ENCODE measurements at places on chromosomes 3 and 15. TPM values are rescaled to one million over a fixed set of nuclear protein-coding genes. Genes with fewer than 3 reads are reported as not detected.
A peak's percentile ranks its signal among the peaks of the same experiment; 100 is the strongest.

Gene EPHB1
- total RNA-seq, result not detected

DNA sequence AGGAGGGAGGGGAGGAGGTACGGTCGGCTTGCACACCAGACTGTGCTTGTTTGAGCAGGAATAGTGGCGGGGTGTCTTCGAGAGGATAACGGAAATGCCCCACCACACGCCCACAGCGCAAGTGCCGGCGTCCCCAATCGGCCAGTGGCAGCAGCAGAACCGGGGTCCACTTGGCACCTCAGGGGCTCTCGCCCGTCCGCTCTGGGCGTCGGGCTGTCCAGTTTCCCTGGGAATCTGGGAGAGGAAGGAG lies 53.7 kb downstream of the CCDC54 start:
- H3K4me3 ChIP-seq, result peak overlapping the region; percentile 81
- no peaks in the 10 kb centered on the region for H3K4me1 ChIP-seq
- no peaks in the 10 kb centered on the region for H3K27me3 ChIP-seq

DNA sequence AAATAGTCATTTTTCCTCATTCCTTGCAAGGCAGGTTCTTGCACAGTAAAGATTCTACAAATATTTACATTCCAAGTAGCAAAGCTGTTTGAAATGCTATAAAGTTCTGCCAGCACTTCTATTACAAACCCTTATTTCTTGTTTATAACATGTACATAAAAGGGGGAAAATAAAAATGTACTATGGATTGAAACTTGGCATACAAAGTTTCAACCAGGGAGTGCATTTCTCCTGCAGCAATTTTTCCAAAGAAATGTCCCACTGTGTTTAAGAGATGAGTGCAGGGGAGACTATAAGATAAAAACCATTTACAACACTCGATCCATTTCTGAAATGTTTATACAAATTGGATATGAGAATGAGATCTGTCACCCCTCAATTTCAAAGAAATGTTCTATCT lies 3.3 kb downstream of the CNTN3 start:
- no peak overlapping the region for H3K4me3 ChIP-seq
- H3K27me3 ChIP-seq, result peaks cover 19% of the 10 kb centered on the region
- H3K4me1 ChIP-seq, result no peaks in the 10 kb centered on the region
- H3K36me3 ChIP-seq, result no peaks in the 10 kb centered on the region

- peaks cover 3% of the 10 kb centered on the region for H3K4me1 ChIP-seq
- peak overlapping the region; percentile 79 for H3K27ac ChIP-seq
- no peaks in the 10 kb centered on the region for H3K27me3 ChIP-seq
- H3K36me3 ChIP-seq, result no peaks in the 10 kb centered on the region
- peak overlapping the region; percentile 18 for H3K4me3 ChIP-seq
- peak; percentile 98 for ATAC-seq
These were observed 28.0 kb downstream of the KLHDC8B start for GRCh38 chr3:49199239-49199899.

GRCh38 chr3:12655701-12656100 lies 8.2 kb downstream of the RAF1 start:
- ATAC-seq, result no peak
- no peak overlapping the region for H3K27ac ChIP-seq
- H3K4me1 ChIP-seq, result no peaks in the 10 kb centered on the region
- H3K27me3 ChIP-seq, result no peaks in the 10 kb centered on the region

Gene CTXN2
- not detected for total RNA-seq

Gene ADAMTS7
- 9.7 TPM for total RNA-seq

GRCh38 chr15:64162478-64162868 lies 349 bp downstream of the PPIB start:
- peaks cover 17% of the 10 kb centered on the region for H3K4me1 ChIP-seq
- peak overlapping the region; percentile 32 for H3K27ac ChIP-seq
- peak overlapping the region; percentile 57 for H3K4me3 ChIP-seq
- H3K36me3 ChIP-seq, result peaks cover 39% of the 10 kb centered on the region
- no peaks in the 10 kb centered on the region for H3K27me3 ChIP-seq

DNA sequence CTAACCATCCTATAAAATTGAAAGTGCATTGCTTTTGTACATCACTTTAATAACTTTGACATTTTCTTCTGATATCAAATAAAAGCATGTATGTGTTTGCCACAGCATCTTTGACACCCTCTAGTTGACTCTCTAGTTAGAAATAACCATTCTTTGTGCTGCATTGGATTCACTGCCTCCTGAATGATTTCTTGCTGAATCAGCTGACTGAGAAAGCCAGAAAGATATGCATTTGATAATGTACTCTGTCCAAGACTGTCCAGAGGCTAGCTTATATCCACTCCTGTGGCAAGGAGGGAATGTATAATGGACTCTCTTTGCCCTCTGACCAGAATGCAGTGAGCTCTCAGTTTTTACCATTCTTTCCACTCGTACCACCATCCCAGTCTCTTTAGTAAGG lies 6.2 kb downstream of the RAB11A start:
- H3K4me1 ChIP-seq, result peaks cover 55% of the 10 kb centered on the region
- H3K27ac ChIP-seq, result no peak overlapping the region
- no peak overlapping the region for H3K4me3 ChIP-seq
- no peaks in the 10 kb centered on the region for H3K36me3 ChIP-seq

GRCh38 chr3:101177577-101177976 lies 142.8 kb downstream of the IMPG2 start:
- no peaks in the 10 kb centered on the region for H3K36me3 ChIP-seq
- H3K4me1 ChIP-seq, result no peaks in the 10 kb centered on the region
- no peak for ATAC-seq
- no peak overlapping the region for H3K27ac ChIP-seq

Measured in gastroesophageal sphincter (tissue), 4 donors.